ENCODE measurements at places on chromosomes 2 and 18. TPM values are rescaled to one million over a fixed set of nuclear protein-coding genes. Genes with fewer than 3 reads are reported as not detected.

TXNDC2 gene
- total RNA-seq = 0.45 TPM

PLEK gene
- not detected for total RNA-seq

POTEE gene
- total RNA-seq = 0.04 TPM

UGT1A10 gene
- total RNA-seq = not detected

NDC80 gene
- total RNA-seq = 12.8 TPM

RHOB gene
- total RNA-seq = 280 TPM

CUL3 gene
- total RNA-seq = 66.1 TPM

CNGA3 gene
- not detected for total RNA-seq

AOX1 gene
- total RNA-seq = 4.7 TPM

ST6GAL2 gene
- 16.1 TPM for total RNA-seq

SNTG2 gene
- total RNA-seq = not detected

TNS1 gene
- total RNA-seq = 8.0 TPM

DNER gene
- 12.2 TPM for total RNA-seq

AGXT gene
- not detected for total RNA-seq

GAD1 gene
- total RNA-seq = 0.76 TPM

LIMS1 gene
- total RNA-seq = 56.7 TPM

IL18RAP gene
- total RNA-seq = not detected

SALL3 gene
- total RNA-seq = not detected

AQP12B gene
- not detected for total RNA-seq

SAG gene
- total RNA-seq = not detected

ITPRID2 gene
- 45.3 TPM for total RNA-seq

ADAM23 gene
- 8.4 TPM for total RNA-seq

UGT1A5 gene
- not detected for total RNA-seq

CCDC150 gene
- 8.2 TPM for total RNA-seq

RAPGEF4 gene
- total RNA-seq = 0.29 TPM

TMEM163 gene
- total RNA-seq = 0.10 TPM

CRYGC gene
- not detected for total RNA-seq

MC5R gene
- total RNA-seq = not detected

LMAN1 gene
- total RNA-seq = 29.2 TPM

ITPRIPL1 gene
- total RNA-seq = not detected

MREG gene
- 4.9 TPM for total RNA-seq
